Naive B cell (primary cell): ENCODE measurements at places on chromosomes 4 and X. TPM values are rescaled to one million over a fixed set of nuclear protein-coding genes. Genes with fewer than 3 reads are reported as not detected.

Gene NPY5R
- not detected for polyA plus RNA-seq

Gene CT45A3
- polyA plus RNA-seq = not detected

Gene MEPE
- polyA plus RNA-seq = not detected

Gene RPL36A
- polyA plus RNA-seq = 1,576 TPM

DNA sequence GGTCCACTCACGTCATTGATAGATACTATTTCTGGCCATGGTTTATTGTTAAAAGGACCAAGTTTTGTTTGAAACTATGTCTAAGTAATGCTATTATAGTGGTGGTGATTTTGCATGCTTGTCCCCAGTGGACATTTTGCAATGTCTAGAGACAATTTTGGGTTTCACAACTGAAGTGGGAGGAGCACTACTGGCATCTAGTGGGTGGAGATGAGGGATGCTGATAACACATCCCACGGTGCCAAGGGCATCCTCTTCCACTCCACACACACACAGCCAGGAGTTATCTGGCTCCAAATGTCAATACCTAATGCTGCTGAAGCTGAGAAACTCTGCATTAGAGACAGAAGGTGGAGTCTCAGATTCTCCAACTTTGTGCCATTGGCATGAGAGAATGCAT, 131.2 kb downstream of the FRMPD4 start:
- H3K36me3 ChIP-seq = no peaks in the 10 kb centered on the region
- H3K4me1 ChIP-seq = no peaks in the 10 kb centered on the region
- H3K27me3 ChIP-seq = no peaks in the 10 kb centered on the region
- no peak overlapping the region for H3K4me3 ChIP-seq

- no peaks in the 10 kb centered on the region for H3K4me1 ChIP-seq
- H3K27me3 ChIP-seq = peaks cover 3% of the 10 kb centered on the region
- H3K36me3 ChIP-seq = no peaks in the 10 kb centered on the region
- no peak for DNase-seq
- H3K27ac ChIP-seq = no peak overlapping the region
Measured at GRCh38 chr4:111323916-111324315, 701.0 kb upstream of the PITX2 start.

- H3K27ac ChIP-seq = no peak overlapping the region
- no peaks in the 10 kb centered on the region for H3K36me3 ChIP-seq
- H3K4me1 ChIP-seq = no peaks in the 10 kb centered on the region
- no peak overlapping the region for H3K4me3 ChIP-seq
- H3K27me3 ChIP-seq = no peaks in the 10 kb centered on the region
Measured at GRCh38 chrX:25925946-25926345, 212.2 kb upstream of the MAGEB18 start.
